ENCODE measurements at places on chromosomes 2 and 18.
A peak's percentile ranks its signal among the peaks of the same experiment; 100 is the strongest.

- no peak for DNase-seq
These were observed 597.1 kb upstream of the ACVR2A start for GRCh38 chr2:147247749-147248148.

- no peak for DNase-seq
These were observed 57.2 kb downstream of the PDCL3 start for GRCh38 chr2:100619951-100620350.

GRCh38 chr18:32542221-32542798, 71.6 kb upstream of the GAREM1 start:
- peak; percentile 43 for DNase-seq

DNA sequence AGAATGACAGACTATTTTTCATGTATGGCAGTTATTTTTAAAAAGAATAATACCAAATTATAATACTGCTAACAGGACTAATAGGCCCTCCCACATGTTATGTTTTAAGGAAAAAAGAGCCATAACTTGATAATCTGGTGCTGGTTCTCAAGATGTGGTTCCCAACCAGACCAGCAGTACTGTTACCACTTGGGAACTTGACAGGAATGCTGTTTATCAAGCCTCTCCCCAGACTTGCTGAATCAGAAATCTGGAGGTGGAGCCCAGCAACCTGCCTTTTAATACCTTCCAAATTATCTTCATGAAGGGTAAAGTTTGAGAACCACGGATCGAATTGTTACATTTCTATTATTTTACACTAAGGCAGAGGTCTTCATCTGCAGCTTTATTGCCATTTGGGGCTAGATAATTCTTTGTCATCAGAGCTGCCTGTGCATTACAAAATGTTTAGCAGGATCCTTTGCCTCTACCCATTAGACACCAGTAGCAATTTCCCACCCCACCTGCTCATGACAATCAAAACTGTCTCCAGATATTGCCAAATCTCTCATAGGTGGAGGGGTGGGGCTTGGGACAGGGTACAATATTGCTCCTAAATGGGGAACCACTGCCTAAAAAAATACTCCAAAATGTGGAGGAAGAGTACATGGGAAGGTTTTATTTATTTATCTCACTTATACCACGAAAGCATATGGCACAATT, 629.6 kb downstream of the ARHGAP15 start:
- no peak for DNase-seq

GRCh38 chr2:56217106-56217505, 33.3 kb downstream of the CCDC85A start:
- no peak for DNase-seq

- no peak for DNase-seq
These were observed 334.6 kb upstream of the LRATD1 start for GRCh38 chr2:14297906-14298305.

- peak; percentile 39 for DNase-seq
These were observed 66.5 kb upstream of the TLK1 start for GRCh38 chr2:171227066-171227782.

DNA sequence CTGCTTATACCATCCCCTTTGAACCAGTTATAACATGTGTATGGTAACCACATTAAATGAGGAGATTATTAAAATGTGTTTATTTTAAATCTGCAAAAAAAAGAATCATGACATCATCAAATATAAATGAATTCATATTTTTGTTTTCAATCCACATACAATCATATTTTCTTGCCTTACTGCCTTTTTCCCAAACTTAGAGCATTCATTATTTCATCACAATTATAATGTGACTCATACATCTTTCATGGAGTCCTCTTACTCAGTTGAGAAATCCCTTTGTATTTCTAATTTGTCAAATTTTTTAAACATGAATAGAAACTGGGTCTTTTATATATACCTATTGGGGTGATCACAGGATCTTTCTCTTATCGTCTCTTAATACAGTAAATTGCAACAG, 909.6 kb downstream of the DSC3 start:
- peak; percentile 49 for DNase-seq

DNA sequence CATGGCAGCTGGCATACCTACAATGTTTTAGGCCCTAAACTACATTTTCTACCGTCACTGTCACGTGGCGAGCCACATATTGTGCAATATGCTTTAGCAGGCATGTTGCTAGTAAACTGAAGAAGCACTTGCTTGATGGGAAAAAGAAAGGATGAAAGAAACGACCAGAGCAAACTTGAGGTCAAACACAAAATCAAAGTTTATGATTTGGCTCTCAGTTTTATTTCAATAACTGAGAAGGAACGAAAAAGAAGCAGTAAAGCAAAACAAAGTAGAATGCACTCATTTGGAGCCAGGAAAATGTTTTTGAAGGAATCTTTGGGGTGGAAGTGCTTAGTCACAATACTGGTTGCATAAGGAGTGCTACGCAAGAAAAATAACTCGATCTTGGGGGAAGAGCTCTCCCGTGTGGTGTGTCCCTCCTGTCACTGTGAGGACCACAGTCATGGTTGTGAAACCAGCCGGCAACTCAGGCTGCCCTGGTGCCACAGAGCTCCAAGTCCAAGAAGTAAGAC, 349.8 kb downstream of the RBM43 start:
- peak; percentile 98 for DNase-seq

GRCh38 chr18:7885865-7886264, 318.7 kb downstream of the PTPRM start:
- DNase-seq, result peak; percentile 61

- DNase-seq, result no peak
These were observed 1138.2 kb upstream of the TMEFF2 start for GRCh38 chr2:193332941-193333340.

DNA sequence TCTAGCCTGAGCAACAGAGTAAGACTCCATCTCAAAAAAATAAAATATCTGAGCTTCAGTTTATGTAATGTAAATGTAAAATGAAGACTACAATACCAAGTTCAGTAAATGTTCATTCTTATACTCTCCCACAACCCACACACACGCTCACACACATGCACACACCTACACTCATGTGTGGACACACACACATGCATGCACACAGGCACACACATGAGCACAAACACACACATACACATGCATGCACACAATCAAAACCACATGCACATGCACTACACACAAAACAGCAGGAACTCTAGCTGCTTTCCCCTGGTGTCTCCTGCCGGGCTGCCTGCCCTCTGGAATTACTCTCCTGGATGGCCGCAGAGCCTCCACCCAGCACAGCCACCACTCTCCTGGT, 90.6 kb downstream of the GFPT1 start:
- no peak for DNase-seq

GRCh38 chr2:46456789-46457188, 22.6 kb upstream of the TMEM247 start:
- DNase-seq, result no peak

Data from cardiac fibroblast (primary cell).